Transverse colon (tissue), 4 donors: ENCODE measurements at places on chromosomes 5 and 9. TPM values are rescaled to one million over a fixed set of nuclear protein-coding genes. Genes with fewer than 3 reads are reported as not detected.

The C5orf52 gene
- not detected for total RNA-seq

The GABRG2 gene
- 0.48 TPM for total RNA-seq

DNA sequence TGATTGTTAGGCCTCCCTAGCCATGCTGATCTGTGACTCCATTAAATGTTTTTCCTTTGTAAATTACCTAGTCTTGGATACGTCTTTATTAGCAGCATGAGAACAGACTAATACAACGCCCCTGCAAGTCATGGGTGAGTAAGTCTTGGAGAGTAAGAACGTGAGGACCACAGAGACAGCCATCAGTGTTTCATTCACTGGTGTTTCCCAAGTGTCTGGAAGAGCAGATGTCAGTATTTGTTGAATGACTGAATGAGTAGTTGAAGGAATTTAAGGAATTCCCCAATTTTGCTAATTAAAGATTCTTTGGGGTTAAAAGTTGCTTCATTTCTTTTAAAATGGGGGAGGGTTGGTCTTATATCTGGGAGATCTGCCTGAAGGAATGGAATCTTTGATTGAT lies 178.8 kb downstream of the TRIO start:
- H3K27me3 ChIP-seq = no peaks in the 10 kb centered on the region
- no peak overlapping the region for H3K27ac ChIP-seq
- no peak overlapping the region for H3K4me3 ChIP-seq

- no peak overlapping the region for H3K4me3 ChIP-seq
- H3K4me1 ChIP-seq = no peaks in the 10 kb centered on the region
- no peak overlapping the region for H3K27ac ChIP-seq
- H3K27me3 ChIP-seq = no peaks in the 10 kb centered on the region
- H3K36me3 ChIP-seq = no peaks in the 10 kb centered on the region
Observed at GRCh38 chr5:131460867-131461572, 174.0 kb downstream of the RAPGEF6 start.

GRCh38 chr5:1769017-1769640 lies 30.5 kb downstream of the MRPL36 start:
- no peaks in the 10 kb centered on the region for H3K4me1 ChIP-seq
- H3K27ac ChIP-seq = no peak overlapping the region

DNA sequence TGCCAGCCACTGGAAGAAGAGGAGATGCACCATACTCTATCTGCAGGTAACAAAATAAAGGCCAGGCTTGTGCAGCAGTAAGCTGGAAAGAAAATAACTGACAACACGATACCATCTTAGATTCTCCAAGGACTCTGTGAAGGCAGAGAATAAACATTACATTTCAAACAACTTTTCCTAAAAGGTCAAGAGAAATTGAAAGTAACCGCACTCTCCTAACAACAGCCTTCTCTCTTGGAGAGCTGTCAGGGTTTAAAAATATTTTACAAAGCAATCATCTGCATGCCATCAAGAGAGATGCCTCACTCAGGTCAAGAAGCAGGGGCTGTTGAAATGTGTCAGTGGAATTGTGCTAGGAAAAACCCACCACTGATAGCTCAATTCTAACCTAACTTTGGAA lies 13.5 kb upstream of the TTLL11 start:
- no peak overlapping the region for H3K27ac ChIP-seq
- no peak overlapping the region for H3K4me3 ChIP-seq
- H3K4me1 ChIP-seq = no peaks in the 10 kb centered on the region
- no peaks in the 10 kb centered on the region for H3K36me3 ChIP-seq
- H3K27me3 ChIP-seq = no peaks in the 10 kb centered on the region

GRCh38 chr9:137178201-137178938 lies 6.5 kb upstream of the TMEM210 start:
- peaks cover 15% of the 10 kb centered on the region for H3K27me3 ChIP-seq
- no peak overlapping the region for H3K27ac ChIP-seq
- no peak overlapping the region for H3K4me3 ChIP-seq
- DNase-seq = no peak

DNA sequence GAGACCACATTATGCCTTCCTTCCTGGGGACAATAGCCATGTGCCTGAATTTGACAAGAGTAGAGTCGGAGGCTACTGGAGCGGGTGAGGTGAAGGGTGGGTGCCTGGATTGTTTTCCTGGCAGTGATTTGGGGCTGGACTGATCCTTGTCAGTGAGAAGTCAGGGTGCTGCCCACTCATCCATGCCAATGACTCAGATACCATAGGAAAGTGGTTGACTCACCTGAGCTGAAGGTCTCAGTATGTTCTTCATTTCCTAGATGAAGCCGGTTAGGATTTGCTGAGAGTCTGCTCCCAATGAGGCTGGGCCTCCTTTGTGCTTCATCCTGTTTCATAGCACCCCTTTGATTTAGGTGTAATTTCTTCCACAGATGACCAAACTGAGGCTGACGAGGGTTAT lies 366.0 kb downstream of the KDM4C start:
- no peak overlapping the region for H3K4me3 ChIP-seq
- no peak for DNase-seq
- H3K27ac ChIP-seq = no peak overlapping the region

DNA sequence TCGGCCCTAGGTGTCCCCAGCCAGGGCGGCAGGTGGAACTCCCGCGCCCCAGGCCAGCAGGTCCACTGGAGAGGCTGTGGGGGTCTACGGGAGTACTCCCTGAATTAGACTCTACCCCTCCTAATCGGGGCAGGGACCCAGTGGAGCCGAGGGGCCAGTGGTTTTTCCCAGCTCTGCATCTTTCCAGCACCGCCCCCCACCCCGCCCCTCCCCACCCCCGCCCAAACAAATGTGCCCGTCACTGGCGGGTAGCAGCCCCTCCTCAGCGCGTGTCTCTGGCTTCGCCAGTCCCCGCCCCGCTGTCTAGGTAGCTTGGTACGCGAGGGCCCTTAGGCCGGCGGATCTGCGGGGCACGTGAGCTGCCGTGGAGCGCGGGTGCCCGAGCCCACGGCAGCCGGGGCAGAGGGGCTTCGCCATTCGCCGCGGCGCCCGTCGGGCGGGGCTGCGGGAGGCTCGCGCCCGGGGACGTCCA lies 7.0 kb downstream of the UNC5A start:
- H3K4me1 ChIP-seq = peaks cover 12% of the 10 kb centered on the region
- H3K4me3 ChIP-seq = peak overlapping the region; percentile 38
- no peak overlapping the region for H3K27ac ChIP-seq
- DNase-seq = no peak
- peaks cover 86% of the 10 kb centered on the region for H3K27me3 ChIP-seq

DNA sequence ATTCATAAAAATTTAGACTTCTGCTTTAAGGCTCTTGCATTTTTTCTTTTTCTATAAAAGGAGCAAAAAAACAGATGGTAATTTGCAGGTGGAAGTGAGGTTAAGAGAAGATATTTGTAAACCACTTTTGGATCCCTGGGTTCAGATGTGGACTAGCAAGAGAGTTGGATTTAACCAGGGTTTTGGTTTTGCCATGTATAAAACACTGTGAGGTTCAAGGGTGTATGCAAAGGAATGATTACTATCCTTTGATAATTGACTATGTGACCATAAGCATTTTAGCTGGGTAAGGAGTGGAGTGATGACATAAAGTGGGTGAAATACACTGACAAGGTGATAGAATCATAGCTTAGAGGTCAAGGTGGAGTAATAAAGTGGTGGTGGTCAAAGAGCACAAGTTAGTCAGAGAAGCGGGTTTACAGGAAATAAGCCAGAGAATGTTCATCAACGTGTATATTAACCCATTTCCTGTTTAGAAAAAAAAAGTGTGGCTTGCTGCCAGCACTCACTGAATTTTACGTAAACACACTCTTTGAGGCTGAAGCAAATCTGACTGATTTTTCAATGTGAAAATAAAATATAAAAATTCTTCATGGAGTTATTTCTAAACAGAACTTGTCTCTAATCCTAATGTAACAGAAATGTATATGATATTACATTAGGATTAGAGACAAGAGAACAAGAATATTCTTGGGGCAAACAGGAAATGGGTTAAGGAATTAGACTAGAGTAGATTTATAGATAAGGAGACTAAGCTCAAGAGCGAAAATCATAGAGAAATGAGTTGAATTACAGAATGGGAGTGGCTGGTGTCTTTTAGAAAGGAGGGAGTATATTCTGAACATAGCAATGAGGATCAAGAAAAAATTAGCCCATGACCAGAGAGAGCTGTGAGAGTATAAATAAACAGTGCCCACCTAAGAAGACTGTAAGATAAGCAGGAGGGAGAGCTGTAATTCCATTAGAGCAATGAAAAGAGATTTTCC lies 74.5 kb downstream of the CDKN2A start:
- H3K4me3 ChIP-seq = no peak overlapping the region
- H3K27ac ChIP-seq = no peak overlapping the region
- no peaks in the 10 kb centered on the region for H3K27me3 ChIP-seq

- no peaks in the 10 kb centered on the region for H3K36me3 ChIP-seq
- peak overlapping the region; percentile 57 for H3K27ac ChIP-seq
- H3K4me3 ChIP-seq = no peak overlapping the region
- no peaks in the 10 kb centered on the region for H3K27me3 ChIP-seq
Observed at GRCh38 chr5:179378116-179378440, 32.8 kb upstream of the ADAMTS2 start.

DNA sequence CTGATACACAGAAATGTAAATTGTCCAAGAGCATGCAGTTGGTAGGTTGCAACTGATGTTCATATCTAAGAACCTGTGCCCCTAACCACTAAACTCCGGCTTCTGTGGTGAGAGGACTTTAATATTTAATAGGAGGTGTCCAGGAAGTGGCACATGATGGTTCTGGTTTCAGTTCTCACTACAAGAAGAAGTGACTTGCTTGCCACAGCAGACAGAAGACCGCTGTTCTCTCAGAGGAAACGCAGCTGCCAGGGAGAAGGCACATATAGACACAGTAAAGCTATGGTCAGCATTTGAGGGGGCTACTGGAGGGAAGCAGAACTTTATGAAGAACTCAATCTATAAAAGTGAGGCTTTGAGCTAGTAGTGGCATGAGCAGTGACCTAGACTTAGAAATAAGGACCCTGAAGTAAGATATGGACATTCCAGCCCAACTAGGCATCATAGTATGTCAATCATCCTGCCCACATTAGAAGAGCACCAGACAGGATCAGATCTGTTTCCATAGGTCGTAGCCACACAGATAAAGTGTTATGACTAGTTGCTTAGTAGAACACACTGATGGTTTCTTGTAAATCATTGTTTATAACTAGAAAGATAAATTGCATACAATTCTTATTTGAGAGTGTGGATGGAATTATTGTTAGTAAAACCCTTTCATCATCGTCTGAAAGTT lies 36.4 kb upstream of the DAB2 start:
- H3K27ac ChIP-seq = no peak overlapping the region
- no peak overlapping the region for H3K4me3 ChIP-seq
- no peaks in the 10 kb centered on the region for H3K36me3 ChIP-seq
- no peaks in the 10 kb centered on the region for H3K4me1 ChIP-seq
